Stimulated activated CD8-positive, alpha-beta memory T cell treated with anti-CD3 and anti-CD28 coated beads, Interleukin-4, amount 100 ng/mL, for 1 hour (primary cell): ENCODE measurements at places on chromosomes 16 and 17.

DNA sequence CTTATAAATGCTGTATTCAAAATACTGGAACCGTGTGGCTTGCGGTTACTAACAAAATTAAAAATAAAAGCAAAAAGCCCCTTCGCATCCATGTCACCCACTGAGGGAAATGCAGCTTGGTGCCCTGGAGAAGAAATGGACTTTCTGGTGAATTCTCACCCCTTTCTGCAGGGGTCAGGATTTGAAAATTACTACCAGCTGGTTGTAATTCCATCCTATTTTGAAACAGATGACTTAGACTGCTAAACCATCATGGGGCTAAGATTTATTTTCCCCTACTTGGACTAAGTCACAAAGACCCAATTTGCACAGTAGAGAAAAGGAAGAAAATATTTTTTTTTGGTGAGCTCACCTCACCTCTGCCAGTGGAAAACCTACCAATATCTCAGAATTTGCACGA, 111.4 kb upstream of the MYOCD start:
- DNase-seq = no peak

DNA sequence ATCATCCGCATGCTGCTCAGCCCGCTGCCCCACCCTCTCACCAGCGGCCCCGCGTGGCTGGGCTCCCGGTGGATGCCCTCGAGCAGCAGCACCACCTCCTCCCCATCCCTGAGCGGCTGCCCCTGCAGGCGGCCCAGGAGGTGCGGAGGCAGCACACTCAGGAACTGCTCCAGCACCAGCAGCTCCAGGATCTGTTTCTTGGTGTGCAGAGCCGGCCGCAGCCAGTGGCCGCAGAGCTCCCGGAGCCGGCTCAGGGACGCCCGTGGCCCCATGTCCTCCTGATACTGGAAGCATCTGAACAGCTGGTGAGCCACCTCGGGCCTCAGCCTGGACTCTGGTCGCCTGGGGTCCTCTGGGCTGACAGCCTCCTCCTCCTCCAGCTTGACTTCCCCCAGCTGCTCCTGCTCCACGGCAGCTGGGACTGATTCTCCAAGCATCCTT, 6.6 kb downstream of the ZSCAN10 start:
- DNase-seq = no peak

DNA sequence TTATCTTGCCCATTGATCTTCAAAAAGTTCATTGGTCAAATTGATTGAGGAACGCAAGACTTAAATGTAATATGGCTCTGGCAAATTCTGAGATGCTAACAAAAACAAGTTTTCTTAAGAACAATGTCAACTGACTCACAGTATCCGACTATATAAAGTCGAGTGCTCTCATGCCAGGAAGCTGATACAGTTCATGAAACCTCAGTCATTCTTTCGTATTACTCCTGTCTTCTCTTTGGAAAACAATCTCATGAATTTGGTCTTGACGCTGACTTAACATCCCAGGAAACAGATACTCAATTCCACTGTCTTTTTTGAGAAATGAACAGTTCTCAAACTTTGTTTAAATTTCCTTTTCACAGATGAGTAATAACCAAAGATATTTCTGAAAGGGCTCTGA, 704.9 kb downstream of the MAF start:
- DNase-seq = no peak

DNA sequence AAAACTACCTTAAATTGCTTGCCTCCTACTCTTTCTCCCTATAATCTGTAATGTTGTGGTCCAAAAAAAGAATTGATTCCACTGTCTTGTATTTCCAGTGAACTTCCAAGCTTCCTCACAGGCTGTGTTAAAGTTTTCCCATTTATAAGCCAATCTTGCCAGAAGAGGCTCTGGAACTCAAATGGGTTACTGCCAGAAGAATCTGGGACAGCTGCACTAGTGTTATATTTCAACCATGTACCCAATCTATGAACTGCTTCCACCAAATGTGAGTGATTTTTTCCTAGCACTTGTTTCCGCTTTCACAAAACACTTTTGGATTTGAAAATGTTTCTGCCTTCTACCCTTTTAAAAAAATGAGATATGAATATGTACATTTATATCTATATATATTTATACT, 1.8 kb downstream of the CCDC43 start:
- DNase-seq = no peak

GRCh38 chr16:66695935-66696668, 441 bp downstream of the CMTM4 start:
- no peak for DNase-seq

- no peak for DNase-seq
These were observed 55.0 kb upstream of the CLEC19A start for GRCh38 chr16:19230575-19230974.

DNA sequence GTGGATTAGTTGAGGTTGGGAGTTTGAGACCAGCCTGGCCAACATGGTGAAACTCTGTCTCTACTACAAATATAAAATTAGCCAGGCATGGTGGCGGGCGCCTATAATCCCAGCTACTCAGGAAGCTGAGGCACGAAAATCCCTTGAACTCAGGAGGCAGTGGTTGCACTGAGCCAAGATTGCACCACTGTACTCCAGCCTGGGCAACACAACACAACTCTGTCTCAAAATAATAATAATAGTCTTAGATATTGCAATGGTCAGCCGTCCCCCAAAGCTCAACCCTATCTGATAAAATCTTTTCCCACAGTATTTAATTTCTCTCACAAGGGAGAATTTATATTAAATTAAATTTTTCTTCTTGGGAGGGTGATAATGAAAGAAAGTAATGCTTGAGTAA, 169.6 kb downstream of the XYLT1 start:
- no peak for DNase-seq

DNA sequence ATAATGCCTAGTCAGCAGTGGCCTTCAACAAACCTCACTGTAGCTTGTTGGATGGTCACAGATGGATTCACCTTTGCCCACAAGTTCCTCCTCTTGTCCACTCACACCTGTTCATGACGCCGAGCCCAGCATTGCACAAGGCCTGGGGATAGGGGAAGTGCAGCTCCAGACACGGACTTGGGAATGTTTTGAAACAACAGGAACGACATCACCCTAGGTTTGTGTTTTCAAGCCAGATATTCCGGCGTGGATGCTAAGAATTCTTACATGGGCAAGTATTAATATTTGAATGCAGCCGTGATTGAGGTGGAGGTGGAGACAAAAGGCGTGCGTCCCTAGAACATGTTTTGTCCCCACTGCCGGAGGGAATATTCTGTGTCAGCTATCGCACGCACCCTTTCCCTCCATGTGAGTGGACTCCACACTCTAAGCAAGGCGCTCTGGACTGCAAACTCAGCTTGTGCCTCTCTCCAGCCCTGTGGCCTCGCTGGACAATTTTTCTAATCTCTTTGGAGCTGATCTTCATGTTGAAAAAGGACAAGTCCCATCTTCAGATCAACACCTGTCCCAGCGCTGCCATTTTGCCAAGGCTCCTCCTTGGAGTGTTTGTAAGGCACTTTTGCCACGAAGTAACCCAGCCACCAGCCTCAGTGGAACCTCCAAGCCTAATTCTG, 2.0 kb upstream of the BANP start:
- no peak for DNase-seq

DNA sequence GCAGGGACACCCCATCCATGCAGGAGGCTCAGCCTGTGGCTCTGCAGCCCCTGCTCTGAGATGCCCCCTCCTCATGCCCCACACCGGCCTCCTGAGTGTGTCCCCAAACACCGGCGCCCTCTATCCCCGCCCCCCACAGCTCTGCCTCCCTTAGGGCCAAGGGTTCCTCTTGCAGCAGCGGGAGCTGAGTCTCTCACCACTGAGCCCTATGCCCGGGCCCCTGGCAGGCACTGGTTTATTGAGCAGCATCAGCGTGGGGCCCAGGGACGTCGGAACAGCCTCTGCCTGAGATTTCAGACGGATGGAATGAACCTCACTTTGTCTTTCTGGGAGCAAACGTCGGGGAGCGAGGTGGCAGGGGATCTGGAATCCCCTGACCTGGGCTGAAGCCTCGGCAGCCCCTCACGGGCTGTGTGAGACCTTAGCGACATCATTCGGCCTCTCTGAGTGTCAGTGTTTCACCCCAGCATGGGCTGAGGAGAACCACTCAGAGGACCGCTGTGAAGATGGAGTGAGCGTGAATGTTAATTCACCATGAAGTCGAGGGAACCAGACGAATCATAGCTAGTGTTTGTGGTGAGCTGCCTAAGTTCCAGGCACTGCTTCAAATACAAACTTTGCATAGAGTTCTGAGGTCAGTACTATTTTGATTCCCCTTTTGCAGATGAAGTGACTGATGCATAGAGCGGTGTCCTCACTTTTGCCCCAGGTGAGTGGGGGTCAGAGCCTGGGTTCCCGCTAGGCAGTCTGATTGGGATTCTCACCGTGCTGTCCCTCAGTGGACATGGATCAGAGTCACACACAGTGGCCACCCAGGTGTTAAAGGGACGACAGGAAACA, 5.3 kb upstream of the C16orf74 start:
- no peak for DNase-seq
